ENCODE measurements at places on chromosomes 3 and 15.

DNA sequence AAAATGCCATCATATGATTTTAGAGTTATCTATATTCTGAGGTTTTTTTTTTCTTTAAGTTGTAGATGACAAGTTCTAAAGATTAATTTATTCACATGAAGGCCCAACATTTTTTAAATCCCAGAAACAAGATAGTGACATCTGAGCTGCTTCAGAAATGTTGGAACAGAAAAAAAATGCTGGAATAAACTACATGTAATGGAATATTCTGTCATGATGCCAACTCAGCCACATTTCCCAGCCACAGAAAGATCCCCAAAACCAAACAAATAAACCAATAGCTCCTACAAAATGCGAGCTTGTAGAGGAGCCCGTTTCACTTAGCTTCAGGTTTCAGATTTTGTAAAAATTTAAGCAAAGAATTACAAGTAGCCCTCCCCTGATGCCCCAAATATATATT, 111.0 kb upstream of the MYO5C start:
- DNase-seq = no peak

DNA sequence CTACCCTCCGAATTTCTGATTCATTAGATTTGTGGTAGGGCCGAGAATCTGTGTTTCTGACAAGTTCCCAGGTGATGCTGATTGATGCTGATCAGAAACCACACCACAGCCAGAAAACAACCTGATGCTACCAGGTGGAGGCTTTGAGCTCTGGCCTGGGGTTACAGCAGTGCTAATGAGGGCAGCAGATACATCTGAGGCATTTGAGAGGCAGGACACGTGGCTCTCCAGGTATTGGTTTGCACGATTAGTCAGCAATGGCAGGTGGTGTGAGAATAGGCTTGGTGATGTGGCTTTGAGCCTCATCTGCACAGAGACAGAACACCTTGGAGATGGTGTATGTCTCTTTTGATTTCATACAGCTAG, 78.8 kb upstream of the THBS1 start:
- DNase-seq = no peak

GRCh38 chr3:132432639-132433038, 15.3 kb downstream of the DNAJC13 start:
- no peak for DNase-seq

- DNase-seq = no peak
Observed at GRCh38 chr15:65982627-65983322, 113.5 kb downstream of the RAB11A start.

DNA sequence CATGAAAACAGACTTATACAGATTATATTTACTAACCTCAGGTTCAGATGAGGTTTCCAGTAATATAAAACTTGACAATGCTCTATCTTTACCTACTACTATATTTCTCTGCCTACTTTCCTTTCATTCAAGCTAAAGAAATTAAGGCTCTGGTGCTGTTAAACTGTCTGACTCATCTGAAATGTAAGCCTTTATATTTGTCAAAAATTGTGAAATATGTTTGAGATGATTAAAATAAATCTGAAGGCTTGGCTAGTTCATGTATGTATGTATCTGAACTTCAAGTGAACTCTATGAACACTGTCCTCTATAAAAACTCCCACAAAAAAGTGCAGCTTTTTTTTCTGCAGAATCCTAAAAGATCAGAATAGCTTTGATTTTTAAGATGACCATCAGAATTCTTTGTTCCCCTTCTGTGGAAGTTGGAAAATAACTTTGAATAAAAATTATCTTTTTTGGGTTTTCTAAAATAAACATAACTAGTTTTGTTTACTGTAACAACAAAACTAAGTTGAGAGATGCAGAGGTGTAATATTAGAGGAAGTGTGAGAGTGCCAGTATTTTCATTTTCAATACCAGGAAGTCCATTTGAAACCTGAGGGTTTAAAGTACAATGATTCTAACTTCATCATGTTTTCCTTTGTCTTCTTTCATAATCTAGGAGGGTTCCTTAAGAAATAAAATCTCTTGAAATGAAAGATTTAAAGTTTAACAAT, 42.2 kb downstream of the ILDR1 start:
- no peak for DNase-seq

DNA sequence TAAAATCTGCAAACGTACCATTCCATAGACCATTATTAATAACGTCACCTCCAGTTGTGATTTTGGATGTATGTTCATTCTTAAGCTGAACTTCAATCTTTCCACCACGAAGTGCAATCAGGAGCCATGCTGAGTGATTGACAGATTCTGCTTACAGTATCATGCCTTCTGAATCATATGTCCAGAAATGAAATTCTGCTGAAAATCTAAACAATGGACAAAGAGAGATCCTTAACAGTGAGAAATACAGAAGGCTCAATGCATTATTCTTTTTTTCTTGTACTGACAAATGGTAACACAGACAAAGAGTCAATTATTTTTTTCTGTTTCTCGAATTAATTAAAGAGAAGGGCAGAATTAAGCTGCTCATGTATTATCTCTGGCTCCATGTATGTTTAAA, 1114.5 kb downstream of the EPHA3 start:
- no peak for DNase-seq

- DNase-seq = no peak
Observed at GRCh38 chr3:179450261-179450701, 989 bp downstream of the GNB4 start.

GRCh38 chr3:147649475-147649874, 240.3 kb downstream of the ZIC1 start:
- no peak for DNase-seq

DNA sequence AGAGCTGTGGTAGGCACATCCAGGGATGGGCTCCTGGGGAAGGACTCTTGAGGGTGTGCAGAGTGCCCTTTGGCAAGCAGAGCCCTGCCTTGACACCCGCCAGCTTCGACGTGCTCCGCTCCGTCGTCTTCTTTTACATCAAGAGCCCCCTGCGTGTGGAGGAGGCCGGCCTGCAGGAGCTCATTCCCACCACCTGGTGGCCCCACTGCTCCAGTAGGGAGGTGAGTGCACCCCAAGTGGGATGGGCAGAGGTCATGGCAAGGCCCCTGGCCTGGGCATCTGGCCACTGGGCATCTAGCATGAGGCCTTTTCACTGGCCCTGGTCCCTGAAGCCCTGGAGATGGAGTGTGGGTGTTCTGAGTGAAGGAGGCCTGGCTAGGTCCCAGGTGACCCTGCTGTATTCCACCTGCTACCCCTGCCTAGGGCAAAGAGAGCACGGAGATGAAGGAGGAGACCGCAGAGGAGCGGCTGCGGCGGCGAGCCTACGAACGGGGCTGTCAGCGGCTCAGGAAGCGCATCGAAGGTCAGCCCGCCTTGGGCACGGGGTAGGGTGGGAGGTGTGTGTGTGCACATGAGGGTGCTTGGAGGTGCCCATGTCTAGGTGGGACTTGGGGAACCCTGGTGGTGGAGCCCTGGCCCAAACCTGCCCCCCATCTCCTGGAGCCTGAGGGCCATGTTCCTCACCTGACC, 12.2 kb downstream of the RNF123 start:
- no peak for DNase-seq

DNA sequence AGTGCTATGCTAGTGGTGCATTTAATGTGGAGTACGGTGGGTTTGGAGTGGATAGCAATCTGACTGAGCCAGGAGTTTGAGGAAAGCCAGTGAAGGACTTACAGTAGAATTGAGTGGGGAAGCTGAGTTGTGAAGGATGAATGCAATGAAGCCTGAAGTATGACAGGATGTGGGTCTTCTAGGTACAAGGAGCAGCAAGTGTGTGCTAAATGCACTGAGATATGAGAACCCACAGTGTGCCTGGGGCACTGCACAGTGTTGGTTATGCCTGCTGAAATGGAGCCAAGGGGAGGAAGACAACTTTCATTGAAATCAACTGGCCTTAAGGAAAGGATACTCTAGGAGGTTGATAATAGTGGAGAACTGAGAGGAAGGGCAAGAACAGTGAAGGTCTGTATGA, 105.5 kb upstream of the MRPL3 start:
- DNase-seq = no peak

DNA sequence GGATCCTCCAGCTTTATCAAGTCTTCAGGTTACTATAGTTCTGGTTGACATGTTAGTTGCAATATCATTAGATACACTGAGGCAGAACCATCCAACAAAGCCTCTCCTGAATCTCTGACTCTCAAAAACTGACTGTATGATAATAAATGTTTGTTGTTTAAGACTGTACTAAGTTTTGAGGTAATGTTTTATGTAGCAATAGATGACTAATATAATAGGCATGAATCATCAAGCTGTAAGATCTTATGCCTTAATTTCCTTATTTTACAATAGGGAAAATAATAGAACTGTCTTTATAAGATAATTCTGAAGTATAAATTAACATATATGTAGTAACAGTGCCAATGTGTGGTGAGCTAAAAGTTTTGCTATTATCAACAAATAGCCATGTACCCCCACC, 88.9 kb upstream of the TBC1D5 start:
- no peak for DNase-seq

DNA sequence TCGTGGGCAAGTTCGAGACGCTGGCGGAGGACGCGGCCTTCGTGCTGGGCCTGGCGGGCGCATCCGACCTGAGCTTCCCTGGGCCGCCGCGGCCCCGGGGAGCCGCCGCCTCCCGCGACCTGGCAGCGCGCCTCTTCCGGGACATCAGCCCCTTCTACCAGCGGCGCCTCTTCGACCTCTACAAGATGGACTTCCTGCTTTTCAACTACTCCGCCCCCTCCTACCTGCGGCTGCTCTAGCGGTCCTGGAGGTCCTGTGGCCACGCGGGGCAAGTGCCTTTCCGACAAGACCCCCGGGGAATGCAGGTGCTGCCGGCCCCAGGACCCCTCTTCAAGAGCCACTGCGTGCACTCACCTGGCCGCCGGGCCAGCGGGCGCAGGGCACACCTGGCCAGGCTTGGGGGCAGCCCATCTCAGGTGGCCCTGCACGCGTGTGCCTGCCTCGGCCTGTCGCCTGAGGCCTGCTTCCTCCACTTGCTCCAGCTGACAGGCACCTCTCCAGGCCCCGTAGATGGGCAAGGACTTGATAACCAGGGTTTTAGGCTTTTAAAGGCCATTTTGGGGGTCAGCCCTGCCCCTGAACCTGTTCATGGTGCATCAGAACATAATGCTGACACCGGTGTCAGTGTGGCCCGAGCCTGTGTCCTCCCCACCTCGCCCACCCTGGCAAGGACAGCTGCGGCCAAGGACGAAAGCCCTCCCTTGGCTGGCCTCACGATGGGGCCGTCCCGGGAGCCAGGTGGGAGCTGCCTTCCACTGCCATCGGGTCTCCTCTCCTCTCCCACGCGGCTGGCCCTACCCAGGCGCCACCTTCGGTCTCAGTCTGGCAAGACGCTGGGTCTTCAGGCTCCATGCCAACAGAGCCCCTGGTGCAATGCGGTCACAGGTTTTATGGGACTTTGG, 16.1 kb downstream of the C3orf22 start:
- no peak for DNase-seq

DNA sequence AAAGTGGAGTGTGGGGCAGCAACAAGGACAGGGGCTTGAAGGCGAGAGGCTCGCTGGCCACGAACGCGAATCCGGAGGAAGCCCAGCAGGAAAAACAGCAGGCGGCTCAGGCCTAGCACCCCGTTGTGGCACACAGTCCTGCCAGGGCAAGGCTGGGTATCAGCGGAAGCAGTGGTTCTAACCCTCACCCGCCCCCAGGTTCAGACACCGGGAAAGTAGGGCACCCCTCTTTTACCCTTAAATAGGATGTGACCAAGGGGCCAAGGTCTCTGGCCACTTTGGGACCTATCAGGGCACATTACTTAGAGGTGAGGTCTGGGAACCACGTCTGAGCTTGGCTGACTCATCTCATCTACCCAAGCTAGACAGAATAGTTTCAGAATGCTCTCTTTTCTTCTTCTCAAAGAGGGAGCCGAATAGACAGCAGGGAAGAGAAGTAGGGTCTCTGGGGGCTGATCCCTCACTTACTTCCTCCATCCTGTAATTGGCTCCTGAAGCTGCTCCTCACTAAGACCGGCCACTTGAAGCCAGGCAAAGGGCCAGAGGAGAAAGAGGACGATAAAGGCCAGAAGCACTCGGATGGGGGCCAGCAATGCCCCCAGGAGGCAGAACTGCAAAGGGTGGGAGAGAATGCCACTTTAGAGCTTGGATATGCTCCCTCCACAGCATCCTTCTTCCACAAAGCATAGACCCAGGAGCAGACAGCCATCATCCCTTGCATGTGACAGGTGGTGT, 1.7 kb downstream of the LPCAT4 start:
- peak; percentile 40 for DNase-seq

- no peak for DNase-seq
Observed at GRCh38 chr3:492586-493316, 296.2 kb downstream of the CHL1 start.

DNA sequence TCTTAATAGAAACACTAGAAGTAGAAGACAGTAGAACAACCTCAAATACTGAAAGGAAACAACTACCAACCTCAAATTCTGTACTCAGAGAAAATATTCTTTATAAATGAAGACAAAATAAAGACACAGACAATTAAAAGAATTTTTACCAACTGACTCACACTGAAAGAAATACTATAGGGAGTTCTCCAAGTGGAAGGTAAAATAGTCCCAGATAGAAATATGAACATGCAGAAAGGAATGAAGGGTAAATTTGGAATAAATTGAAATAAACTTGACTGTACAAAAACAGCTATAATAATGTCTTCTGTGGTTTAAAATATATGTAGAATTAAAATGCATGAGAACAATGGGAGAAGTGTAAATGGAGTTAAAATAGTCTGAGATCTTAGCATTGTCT, 36.7 kb upstream of the CCDC174 start:
- DNase-seq = no peak

- DNase-seq = peak; percentile 11
Observed at GRCh38 chr15:101121511-101122090, 130.2 kb downstream of the CHSY1 start.

GRCh38 chr15:78630886-78631633, 9.9 kb downstream of the CHRNB4 start:
- DNase-seq = no peak

GRCh38 chr15:29348336-29348914, 78.8 kb upstream of the NSMCE3 start:
- peak; percentile 70 for DNase-seq

DNA sequence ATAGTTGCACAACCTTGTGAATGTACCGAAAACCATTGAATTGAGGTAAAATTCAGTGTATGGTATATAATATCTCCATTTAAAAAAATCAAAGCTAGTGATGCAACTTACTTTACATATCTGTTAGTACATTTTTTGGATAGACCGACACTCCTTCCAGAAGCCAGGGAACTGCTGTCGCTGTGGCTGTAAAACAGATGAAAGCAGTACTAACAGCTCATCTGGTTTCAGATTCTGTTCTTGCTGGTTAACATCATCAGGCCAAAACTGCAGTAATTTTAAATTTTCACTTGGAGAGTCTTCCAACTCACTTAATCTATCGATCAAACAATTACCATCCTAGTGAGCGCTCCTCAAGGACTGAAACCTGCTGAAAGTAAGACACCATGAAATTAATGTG, 145.1 kb downstream of the LRRC28 start:
- DNase-seq = no peak

DNA sequence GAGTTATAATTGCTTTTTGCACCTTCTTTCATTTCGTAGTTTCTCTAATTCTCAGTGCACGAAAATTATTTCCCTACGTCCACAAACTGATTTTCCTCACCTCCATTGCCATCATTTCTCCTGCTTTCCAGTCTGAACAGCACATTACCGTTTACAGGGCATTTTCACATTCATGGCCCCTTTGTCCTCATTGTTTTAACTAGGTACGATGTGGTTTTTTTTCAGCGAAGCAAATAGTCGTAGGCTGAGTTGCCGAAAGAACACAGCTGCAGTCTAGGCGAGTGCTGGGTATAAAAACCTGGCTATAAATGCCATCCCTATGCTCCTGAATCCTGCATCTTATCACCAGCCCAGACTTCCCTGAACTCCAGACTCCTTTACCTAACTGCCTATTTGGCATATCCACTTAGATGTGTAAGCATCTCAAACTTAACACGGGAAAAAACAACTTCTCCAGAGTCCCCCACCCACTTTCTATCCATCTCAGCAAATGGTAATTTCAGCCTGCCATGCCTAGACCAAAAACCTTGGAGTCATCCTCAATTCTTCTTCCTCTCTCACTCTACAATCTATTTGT, 691 bp upstream of the FSIP1 start:
- no peak for DNase-seq

Data from cerebellum (tissue), 4 donors.